ENCODE measurements at places on chromosomes 5 and 9. TPM values are rescaled to one million over a fixed set of nuclear protein-coding genes. Genes with fewer than 3 reads are reported as not detected.

IFNA21 gene
- not detected for total RNA-seq

NUTM2G gene
- not detected for total RNA-seq

JAKMIP2 gene
- total RNA-seq: 14.1 TPM

C9 gene
- not detected for total RNA-seq
